ENCODE measurements at places on chromosomes 11 and 22. TPM values are rescaled to one million over a fixed set of nuclear protein-coding genes. Genes with fewer than 3 reads are reported as not detected.
A peak's percentile ranks its signal among the peaks of the same experiment; 100 is the strongest.

GRCh38 chr22:48315439-48316256 lies 1512.0 kb downstream of the BRD1 start:
- DNase-seq = no peak

DNA sequence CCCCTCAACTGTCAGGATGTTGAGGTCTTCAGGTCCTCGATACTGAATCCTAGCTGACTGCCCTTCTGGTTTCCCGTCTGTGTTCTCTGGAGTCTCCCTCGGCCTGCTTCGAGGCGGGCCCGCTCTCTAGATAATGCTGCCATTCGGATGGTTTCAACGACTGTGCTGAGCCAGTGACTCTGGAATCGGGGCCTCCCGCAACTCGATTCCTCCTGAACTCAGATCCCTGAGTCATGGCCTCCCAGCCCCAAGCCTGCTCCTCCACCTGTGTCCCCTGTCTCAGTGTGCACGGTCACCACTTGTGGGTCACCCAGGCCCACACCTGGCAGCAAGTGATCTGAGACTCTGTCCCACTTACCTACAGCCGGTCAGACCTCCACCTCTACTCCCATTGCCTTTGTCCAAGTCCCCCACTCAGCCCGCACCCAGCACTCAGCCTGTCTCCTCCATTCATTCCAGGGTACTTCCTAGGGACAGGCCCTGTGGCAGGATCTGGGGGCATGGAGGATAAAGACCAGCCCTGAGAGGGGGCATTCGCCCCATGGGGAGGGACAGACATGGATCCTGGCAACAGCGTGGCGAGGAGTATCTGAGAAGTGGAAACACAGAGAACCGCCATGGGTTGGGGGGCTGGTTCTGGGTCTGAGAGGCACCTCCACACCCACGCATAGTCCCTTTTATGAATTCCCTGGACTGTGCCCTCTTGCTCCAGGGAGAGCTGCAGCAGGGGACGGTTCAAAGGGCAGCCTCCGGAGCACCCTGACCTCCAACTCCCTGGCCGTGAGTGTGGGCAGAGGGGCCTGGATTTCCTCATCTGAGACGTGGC lies 14.3 kb downstream of the MPST start:
- DNase-seq = no peak

GRCh38 chr11:77278595-77279506 lies 22.6 kb downstream of the GDPD4 start:
- DNase-seq = peak; percentile 57

The SLC43A3 gene
- 19.4 TPM for total RNA-seq

- no peak for DNase-seq
Measured at GRCh38 chr11:118606157-118606843, 1.1 kb upstream of the PHLDB1 start.

The ZNF214 gene
- total RNA-seq = 0.65 TPM

The SMTNL1 gene
- not detected for total RNA-seq

- no peak for DNase-seq
Measured at GRCh38 chr11:19209617-19210370, 8.0 kb upstream of the CSRP3 start.

The OR52I2 gene
- total RNA-seq = not detected

- DNase-seq = no peak
Measured at GRCh38 chr11:133202816-133203215, 329.5 kb downstream of the OPCML start.

DNA sequence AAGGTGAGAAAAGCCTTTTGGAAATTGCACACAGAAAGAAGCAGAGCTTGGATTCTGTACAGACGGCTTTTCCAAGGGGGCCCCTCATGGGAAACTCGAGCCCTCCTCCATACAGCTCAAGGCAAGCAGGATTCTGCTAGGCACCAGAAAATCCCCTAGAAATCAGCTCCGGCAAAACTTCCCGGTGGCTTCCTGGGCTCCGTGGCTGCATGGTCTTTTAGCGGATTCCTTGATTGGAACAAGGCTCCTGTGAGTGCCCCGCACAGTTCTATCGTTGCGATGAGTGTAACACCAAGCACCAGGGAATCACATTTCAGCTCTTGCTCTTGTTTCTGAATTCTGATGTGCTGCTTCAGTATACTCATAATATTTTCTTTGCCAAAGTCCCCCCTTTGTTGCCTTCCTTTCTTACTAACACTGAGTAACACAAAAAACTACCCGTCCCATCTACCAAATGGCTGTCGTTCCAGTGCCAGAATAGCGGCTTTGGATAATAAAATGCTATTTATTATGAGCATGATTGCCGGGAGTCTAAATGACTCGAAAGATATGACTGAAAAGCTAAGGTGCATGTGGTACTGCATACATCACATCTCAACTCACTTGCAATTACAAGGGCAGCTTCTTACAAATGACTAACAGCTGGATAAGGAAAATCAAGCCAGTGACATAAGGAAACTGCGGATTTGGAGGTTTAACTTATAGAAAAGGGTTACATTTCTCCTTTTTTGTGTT lies 494.1 kb downstream of the DLG2 start:
- no peak for DNase-seq

The OOSP4A gene
- total RNA-seq = not detected

The DKK3 gene
- total RNA-seq = 219 TPM

The SPA17 gene
- 5.0 TPM for total RNA-seq

The NECTIN1 gene
- total RNA-seq = 4.1 TPM

DNA sequence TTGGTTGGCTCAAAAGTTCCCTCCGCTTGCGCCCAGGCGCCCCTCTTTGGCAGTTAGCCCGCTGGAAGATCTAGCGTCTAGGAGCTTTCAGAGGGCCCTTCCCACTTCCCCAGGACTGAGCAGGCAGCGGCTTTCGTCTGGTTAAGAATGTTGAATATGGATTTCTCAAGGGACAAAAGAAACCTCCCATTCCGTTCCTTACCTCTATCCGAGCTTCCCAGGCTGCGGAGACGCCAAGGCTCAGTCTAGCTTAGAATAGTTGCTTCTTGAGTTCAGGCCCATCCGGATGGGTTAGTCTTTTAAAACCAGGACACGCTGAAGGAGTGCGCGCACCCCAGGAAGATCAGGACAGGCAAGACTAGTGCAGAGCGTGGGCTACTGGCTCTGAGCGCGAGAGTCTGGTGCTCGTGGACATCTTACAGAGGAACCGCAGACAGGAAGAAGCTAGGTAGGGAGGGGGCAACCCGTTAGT lies 1.6 kb downstream of the NELL1 start:
- DNase-seq = no peak

- DNase-seq = no peak
Measured at GRCh38 chr11:21364866-21365624, 695.7 kb downstream of the NELL1 start.

DNA sequence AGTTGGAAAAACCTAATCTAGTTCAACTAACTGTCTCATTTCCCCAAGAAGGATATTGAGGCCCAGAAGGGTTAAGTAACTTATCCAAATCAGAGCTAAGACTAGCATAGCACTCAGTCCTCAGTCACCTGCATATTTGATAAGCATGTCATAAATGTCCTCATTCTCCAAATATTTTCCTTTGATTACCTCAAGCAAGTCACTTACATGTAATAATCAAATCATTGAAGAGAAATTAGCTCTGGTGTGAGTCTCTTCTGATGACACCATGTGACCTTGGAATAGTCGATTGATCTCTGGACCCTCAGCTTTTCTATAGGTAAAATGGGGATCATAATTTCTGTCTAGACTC lies 48.8 kb upstream of the PICALM start:
- no peak for DNase-seq

DNA sequence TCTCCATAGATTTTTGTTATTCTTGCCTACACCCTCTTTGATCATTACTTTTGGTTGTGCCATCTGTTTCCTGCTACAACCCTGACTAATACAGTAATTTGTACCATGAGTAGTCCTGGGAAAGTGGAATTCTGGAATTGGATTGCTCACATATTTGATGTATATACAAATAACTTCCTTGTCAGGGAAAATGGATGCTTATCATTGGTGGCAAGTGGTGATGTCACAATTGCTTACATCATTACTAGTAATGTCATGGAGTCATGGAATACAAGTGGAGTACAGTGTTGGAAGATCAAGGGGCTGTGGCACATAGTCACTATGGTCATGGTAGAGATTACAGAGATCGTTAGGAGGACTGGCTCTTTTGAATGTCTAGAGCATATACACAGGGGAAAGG lies 24.4 kb downstream of the AASDHPPT start:
- no peak for DNase-seq

GRCh38 chr11:62919898-62920640 lies 1.1 kb downstream of the CHRM1 start:
- no peak for DNase-seq

DNA sequence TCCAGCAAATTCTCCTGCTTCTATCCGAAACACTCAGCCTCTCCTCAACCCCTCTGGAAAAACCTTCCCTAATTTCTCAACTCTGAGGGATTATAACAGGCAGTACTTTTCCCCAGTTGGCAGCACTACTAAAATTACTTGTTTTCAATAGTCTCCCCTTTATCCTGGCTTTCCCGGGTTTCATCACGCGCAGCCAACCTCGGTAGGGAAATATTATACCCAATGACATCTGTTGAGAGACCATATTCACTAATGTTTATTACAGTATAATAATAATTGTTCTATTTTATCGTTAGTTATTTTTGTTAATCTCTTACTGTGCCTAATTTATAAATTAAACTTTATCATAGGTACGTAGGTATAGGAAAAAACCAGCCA lies 330 bp upstream of the POLD3 start:
- DNase-seq = no peak

DNA sequence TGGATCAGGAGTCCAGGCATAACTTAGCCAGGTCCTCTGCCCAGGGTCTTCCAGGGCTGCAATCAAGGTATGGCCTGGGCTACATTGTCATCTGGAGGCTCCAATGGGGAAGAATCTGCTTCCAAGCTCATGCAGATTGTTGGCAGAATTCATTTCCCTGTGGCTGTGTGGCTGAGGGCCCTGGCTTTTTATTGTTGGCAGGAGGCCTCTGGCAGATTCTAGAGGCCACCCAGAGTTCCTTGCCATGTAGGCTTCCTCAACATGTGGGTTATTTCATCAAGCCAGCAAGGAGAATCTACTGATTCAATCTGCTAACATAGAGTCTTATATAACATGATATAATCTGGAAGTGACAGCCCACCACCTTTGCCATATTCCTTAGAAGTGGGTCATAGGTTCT lies 16.4 kb upstream of the EP300 start:
- no peak for DNase-seq

The INS gene
- total RNA-seq = not detected

DNA sequence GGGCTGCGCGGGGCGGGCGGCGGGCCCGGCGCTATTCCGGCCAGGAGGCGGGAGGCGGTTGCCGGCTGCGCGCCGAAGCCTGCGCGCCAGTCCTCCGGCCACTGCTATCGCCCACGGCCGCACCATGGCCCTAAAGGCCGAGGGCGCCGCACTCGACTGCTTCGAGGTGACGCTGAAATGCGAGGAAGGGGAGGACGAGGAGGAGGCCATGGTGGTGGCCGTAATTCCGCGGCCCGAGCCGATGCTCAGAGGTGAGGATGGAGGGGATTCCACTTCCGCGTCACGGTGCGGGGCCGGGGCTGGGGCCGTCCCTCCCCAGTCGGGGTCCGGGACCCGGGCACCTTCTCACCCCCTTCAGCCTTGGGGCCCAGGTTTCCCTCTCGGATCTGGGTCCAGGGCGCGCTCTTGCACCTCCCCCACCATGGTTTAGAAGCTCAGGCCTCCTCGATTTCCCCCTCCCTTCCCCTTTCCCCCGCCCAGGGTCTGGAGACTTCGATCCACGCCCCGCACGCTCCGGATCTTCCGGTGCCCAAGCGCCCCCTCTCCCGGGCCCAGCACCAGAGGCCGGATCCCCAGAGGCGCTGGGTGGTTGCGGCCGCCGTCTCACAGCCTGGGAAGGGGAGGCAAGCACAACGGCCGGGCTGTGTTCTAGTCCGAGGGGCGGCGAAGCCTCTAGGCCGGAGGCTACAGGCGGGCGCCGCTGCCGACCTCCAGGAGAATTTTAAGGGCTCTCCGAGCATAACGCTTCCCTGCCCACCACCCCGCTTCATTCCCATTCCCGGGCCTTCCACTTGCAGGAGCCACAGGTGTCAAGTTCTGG lies 517 bp downstream of the SPINDOC start:
- DNase-seq = peak; percentile 43

The SAA2 gene
- not detected for total RNA-seq

The SCN3B gene
- total RNA-seq = 6.7 TPM

DNA sequence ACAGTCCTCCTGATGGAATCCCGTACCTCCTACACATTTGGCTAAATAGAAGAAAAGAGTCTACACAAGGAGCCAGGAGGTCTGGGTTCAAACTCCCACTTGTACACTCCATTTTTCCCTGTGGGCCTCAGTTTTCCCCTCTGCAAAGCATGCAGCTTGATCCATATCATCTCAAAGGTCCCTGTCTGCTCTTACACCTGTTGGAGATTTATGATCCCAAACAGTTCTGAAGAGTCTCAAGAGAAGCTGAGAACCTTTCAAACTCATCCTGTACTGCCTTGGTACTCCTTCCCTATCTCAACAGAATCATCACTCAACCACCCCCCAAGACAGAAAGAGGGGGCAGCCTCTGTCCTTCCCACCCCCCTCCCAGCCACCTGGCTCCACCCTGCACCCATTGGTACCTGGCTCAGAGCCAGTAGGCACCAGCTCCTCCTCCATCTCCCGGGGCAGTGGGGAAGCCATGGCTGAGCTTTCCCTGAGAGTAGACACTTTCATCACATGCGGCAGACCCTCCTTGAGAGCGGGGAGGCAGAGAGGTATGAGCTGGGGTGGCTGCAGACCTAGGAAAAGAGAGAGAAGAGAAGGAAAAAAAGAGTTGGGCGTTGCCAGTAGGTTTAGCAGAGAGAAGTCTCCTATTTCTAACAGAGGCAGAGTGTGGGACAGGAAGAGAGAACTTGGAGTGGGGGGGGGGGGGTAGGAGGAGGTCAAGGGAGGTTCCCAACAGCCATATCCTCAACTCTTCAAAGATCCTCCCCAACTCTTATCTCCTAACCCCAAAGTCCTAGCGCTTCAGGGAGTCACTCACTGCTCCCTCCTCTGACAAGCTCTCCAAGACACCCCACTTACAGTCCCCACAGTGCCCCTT lies 3.1 kb downstream of the TNKS1BP1 start:
- DNase-seq = no peak

DNA sequence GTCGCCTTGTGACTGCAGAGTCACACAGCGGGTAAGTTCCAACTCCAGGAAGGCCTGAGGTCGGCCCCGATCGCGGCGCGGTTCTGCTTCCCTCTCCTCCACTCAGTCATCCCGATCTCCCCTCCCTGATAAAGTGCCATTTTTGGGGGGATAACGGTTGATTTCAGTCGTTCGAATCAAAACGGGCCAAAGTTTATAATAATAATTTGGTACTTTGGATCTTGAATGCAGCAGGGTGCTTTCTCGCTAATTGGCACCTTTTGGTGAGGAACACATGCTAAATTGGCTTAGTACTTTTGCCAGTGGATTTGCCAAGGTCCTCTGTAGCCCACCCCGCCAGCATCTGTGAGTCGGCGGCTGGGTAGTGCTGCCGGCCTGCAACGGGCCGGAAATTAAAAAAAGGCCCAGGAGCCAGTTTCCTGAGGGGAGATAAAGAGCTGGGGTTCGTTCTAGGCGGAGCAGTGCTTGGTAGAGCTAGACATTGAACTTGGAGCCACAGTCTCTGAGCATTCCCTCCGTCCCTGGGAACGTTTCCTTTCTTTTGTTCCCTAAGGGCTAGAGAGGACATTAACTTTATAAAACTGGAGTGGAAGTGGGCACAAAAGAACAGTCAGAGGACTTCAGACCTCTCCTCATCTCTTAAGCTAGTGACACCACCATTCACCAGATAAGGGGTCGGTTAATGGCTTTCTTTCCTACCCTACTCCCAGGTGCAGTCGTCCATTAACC lies 997 bp downstream of the UBE2L3 start:
- DNase-seq = peak; percentile 55

- no peak for DNase-seq
Measured at GRCh38 chr22:44620841-44621257, 81.2 kb upstream of the PRR5 start.

GRCh38 chr11:120336641-120337354 lies 585 bp downstream of the ARHGEF12 start:
- peak; percentile 53 for DNase-seq

The OPCML gene
- total RNA-seq = not detected

The PGA5 gene
- not detected for total RNA-seq

The SCUBE1 gene
- 0.65 TPM for total RNA-seq
